ENCODE measurements at places on chromosomes 1 and 21.

DNA sequence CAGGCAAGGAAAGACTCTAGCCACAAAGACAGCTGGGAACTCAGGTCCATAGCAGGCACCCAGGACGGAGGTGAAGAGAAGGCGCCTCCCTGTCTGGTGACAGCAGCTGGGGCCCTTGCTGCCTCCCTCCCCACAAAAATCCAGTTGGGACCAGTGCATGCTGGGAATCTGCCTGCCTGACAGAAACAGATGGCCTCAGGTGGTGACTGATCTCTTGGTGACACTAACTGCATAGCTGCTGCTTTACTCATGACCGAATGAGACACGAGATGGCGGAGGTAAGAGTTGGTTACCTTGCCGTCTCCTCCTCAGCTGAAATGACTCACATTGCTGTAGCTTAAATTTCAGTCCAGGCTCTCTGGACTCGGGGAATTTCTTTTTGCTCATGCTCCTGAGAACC is 130.3 kb downstream of the FGGY start:
- no peak for DNase-seq

DNA sequence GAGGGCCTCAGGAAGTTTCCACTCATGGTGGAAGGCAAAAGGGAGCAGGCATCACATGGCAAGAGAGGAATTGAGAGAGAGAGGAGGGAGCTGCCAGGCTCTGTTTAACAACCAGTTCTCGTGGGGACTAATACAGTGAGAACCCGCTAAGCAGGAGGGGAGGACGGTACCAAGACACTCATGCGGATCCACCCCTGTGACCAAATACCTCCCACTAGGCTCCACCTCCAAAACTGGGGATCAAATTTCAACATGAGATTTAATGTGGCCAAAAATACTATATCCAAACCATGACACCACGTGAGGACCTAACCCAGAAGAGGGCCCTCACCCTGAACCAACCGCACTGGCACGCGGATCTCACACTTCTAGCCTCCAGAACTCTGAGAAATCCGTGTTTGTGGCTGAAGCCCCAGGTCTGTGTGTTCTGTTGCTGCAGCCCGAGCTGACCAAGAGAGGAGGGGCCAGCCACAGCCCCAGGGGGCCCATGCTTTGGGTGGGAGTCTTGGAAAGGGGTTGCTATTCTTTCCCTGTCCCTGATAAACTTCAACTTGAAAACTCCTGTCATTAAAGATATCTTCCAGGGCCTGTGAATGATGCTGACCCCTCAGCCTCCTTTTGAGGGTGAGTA is 32.0 kb downstream of the TRIM67 start:
- DNase-seq, result no peak

GRCh38 chr1:36165145-36165544 is 9.2 kb downstream of the MAP7D1 start:
- no peak for DNase-seq

GRCh38 chr21:33451634-33452071 is 28.1 kb downstream of the TMEM50B start:
- no peak for DNase-seq

DNA sequence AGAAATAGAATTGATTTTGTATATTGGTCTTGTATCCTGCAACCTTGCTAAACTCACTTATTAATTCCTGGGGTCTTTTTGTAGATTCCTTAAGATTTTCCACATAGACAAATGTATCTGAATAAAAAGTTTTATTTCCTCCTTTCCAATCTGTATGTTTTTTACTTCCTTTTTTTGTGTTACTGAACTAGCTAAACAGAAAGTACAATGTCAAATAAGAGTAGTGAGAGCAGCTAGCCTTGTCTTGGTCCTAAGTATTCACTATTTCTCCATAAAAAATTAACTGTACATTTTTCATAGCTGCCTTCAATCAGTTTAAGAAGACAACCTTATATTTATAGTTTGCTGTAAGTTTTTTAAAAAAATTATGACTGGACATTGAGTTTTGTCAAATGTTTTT is 74.9 kb downstream of the FASLG start:
- no peak for DNase-seq

DNA sequence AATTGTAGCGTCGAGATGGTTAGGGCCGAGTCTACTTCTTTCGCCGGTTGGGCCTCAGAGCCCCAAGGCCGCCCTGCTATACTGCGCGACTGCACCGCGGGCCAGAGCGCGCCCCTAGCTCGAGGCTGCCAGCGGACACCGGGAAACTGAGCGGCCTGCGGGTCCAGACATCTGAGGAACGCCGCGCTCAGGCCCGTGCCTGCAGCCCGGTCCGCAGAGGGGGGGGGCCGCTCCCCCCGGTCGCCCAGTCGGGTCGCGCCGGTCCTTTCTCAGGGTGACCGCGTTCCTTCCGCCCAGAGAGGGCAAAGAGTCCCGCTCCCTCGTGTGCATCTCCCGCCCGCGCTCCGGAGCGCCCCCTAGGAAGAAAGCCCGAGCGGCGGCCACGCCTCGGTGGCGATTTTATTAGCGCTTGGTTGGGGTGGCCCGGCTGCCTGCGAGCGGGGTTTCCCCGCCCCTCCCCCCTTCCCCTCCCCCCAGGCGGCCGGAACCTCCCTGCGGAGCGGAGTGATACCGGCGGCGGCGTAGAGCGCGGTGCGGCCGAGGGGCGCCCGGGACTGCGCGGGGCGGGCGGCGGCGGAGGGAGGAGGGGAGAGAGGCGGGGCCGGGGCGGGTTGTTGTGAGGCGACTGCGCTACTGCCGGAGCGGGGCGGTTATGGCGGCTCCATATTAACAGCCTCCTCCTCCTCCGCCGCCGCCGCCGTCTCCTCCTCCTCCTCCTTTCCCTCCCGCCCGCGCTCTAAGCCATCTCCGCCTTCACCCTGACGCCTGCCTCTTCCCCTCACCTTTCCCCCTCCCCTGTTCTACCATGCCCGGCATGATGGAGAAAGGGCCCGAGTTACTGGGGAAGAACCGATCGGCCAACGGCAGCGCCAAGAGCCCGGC is at the start of gene RCOR3:
Gene RCOR3, plus strand, starts transcription at position 611 of the 882 bp plus-strand sequence. Its CDS starts 195 bp downstream, at position 806.
- peak; percentile 90 for DNase-seq

- no peak for DNase-seq
These were observed 109.1 kb downstream of the LMO4 start for GRCh38 chr1:87437663-87438295.

- DNase-seq, result no peak
These were observed 178.1 kb upstream of the RUNX1 start for GRCh38 chr21:35226968-35227744.

GRCh38 chr1:183283286-183283685 is 97.2 kb downstream of the LAMC2 start:
- no peak for DNase-seq
